ENCODE measurements at places on chromosomes 6 and 20.

- DNase-seq, result no peak
These were observed 1.4 kb downstream of the BACH2 start for GRCh38 chr6:90294989-90295853.

GRCh38 chr6:45696738-45697137 lies 318.9 kb downstream of the CLIC5 start:
- DNase-seq, result no peak

DNA sequence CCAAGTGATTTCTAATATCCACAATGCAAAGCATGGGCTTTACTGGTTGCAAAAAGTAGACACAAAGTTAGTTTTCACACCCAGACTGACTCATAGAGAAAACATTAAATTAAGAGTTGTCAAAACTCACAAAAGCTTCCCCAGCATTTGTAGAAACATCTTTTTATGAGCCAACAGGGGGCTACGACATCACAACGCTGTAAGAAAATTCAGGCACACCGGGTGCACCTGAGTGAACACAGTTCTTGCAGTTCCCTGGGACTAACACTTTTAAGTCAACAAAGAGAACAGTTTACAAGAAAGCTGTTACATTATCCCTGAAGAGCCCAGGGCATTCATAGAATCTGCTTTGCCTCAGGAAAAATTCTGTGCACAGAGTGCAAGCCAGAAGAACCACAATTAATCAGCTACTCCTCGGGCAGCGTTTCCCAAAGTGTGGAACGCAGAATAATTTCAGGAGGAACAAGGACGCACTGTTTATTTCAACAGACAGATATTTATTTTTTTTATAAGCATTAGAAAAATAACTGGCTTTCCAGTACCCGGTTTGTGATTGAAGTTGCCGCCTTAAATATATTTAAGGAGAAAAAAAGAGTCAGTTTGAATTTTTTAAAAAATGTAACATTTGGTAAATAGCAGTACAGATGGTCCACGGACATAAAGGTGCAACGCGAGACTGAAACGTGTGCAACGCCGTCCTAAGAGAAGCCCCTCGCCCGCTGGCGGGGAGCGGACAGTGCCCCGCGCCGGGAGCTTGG lies 1.2 kb downstream of the NCOA5 start:
- peak; percentile 32 for DNase-seq

DNA sequence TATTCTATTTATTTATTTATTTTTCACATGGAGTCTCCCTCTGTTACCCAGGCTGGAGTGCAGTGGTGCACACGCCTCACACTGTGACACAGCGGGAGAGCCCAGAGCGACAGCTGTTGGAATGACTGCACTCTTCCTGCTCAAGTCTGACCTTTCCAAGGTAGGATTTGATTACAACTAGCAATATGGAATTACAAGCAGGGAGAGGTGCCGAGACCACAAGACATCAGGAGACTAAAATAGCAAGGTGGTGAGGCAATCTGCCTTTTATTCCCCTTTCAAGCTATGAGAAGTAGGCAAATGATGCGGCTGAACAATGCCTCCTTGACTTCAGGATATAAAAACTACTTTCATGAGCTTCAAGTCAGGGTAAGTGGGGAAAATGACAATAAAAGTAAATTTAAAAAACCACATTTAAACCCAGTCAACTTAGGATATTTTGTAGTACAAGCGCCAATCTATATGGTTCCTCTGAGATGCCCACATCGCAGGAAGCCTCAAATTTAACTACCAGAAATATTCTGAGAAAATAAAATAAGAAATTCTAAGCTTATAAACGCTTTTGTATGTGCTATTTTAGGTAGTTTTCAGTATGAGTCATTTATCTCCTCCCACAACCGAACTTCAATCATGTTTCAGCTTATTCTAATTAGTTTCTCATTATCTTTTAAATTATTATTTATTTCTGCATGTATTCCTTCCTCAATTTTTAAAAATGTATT lies 146.9 kb upstream of the SGK1 start:
- peak; percentile 95 for DNase-seq

DNA sequence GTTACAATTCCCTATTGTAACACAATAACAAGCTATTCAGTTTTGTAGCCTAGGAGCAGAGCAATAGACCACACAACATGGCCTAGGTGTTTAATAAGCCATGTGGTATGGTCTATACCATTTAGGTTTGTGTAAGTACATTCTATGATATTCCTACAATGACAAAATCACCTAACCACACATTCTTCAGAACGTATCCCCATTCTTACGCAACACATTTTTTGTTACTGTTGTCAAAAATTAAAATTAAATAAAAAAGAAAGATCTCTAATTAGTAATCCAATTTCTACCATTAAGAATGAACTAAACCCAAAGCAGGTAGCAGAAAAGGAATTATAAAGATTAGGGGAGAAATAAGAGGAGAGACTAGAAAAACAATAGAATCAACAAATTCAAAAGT lies 44.0 kb downstream of the RANBP9 start:
- DNase-seq, result no peak

- DNase-seq, result no peak
These were observed 25.0 kb downstream of the FOXP4 start for GRCh38 chr6:41571021-41571780.

- DNase-seq, result peak; percentile 73
These were observed 47.8 kb downstream of the SHLD1 start for GRCh38 chr20:5797843-5798462.

DNA sequence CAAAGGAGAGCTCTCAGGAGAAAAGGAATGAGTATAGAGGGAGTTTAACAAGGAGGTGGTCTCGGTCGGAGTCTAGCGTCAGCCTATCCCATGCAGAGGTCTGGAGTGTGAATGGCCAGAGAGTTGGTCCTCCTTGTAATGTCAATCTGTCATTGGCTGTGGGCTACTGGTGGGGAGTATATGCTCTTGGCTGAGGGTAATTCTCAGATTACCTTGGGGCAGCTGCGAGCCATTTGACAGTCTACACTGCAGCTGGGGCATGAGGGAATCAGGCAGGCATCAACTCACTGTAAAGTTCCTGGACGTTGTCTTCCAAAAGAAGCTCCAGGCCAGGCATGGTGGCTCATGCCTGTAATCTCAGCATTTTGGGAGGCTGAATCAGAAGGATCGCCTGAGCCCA lies 48.1 kb downstream of the EBF4 start:
- no peak for DNase-seq

GRCh38 chr6:5632348-5632935 lies 371.1 kb downstream of the FARS2 start:
- no peak for DNase-seq

DNA sequence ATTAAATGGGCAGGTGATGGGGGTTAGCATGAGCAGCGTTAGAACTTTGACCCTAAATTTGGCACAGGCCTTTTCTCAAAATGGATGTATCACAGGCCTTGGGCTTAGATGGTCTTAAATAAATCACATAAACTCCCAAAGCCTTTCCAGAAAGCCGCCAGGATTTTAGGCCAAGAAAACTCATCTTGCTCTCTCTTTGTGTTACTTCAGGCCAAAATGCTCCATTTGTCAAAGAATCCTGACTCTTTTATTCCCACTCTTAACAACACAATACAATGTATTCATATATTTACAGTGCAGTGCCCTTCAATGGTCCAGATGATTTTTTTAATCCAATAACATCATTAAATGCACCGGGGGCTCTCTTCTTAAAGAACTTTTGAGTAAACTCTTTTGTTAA lies 5.9 kb upstream of the TCP11 start:
- no peak for DNase-seq

DNA sequence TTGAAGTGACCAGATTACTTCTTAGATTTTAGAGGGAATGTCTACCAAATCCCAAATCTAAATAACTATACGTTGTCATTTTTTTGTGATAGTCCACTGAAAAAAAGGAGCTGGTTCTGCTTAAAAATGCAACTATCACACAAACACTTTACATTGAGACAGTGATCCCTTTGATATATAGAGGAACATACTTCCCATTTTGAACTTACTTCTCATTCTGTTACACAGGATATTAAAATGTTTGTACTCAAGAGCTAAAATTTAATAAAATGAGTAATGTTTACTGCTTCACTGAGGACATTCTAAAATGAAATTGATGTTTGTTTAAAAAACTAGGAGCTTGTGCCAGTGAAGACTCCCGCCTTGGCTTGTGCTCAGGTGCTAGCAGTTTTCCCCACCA lies 174.1 kb downstream of the CARMIL1 start:
- no peak for DNase-seq

- DNase-seq, result no peak
These were observed 268.6 kb downstream of the DLL1 start for GRCh38 chr6:170022291-170022722.

DNA sequence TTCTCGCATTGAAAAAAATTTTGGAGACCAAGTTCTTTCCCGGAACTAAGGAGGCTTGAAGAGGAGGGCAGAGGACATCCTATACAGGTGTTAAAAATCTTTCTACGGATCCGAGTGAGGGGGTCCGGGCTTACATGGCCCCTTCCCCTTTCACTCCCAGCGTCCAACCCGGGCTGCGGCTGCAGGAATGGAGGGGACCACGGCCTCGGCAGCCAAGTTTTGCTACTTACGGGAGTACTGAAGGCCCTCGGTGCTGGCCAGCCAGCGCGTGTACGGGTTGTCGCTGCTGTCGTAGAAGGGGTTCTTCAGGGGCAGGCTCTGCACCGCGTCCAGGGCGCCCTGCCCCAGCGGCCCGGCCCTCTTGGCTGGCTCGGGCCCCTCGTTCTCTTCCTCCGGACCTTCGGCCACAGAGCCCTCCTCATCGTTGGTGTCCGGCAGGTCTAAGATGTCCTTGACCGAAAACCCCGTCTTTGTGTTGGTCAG lies 642 bp downstream of the NKX2-2 start:
- DNase-seq, result no peak

DNA sequence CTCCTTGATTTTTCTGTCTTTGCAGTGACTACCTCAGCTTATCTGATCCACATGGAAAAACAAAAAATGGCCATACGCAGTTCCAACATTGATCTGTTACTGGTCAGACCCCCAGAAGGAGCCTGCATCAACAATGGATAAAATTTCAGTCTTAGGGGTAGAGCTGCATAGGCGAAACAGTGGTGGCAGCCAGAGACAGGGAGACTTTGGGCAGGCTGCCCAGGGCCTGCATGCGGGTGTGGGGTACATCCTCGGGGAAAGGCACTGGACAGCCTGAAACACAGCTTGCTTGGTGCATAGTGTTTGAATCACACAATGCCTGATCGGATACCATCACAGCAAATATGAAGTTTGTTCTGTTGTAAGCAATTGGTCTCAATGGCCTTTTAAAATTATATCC lies 847.8 kb downstream of the QKI start:
- no peak for DNase-seq

- DNase-seq, result no peak
These were observed 193.1 kb downstream of the SIM1 start for GRCh38 chr6:100271625-100272024.
